ENCODE measurements at places on chromosomes 4 and X.

GRCh38 chr4:10958226-10958856, 273.8 kb upstream of the CLNK start:
- no peak for DNase-seq

DNA sequence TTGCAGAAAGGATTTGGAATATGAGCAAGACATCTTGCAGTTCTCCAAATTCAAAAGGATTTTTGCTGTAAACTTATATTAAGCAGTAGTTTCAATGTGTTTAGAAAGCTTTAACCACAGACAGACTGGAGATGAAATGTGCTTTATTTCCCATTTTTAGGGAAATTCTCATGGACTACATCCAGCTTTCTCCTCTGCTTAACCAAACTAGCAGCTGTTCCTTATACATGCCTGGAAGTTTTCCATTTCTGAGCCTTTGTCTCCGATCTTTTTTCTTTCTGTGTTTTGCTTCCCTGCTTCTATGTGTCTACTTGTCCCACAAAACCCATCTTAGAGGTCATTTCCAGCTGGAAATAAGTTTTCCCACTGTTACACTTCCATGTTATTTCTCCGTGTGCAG, 41.6 kb downstream of the TMA16 start:
- DNase-seq = no peak

- DNase-seq = peak; percentile 83
These were observed 2.1 kb upstream of the FAT1 start for GRCh38 chr4:186725469-186726425.

DNA sequence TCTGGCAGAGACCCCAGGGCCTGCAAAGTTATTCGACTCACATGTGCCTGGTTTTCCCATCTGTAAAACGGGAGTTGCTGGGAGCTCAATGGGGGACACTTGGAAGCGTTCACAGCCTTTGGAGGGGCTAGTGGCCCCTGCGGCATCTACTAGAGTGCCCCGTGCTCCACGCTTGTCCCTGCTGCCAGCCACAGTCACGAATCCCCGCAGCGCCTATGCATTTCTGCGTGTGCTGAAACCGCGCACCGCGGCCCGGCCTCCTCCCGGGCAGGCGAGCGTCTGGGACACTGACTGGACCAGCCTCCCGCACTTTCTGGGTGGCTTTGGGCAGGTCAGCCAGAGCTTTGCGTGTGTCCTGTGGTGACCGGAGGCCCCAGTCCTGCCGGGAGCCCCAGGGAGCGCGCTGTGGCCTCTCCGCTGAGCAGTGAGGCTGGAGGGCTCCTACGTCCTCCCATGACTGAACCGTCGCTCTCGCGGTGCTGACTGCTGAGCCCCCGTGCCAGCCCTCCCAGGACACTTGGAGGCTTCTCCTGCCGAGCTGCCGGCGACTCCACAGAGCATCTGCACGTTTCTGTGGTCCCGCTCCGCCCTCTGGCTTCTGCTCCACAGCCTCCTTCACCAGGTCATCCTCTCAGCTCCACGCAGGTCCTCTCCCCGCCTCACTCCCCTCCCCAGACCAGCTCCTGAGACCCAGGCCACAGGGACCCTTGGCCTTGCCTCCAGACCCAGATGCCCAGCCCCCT, 36.3 kb downstream of the PIGG start:
- DNase-seq = no peak

GRCh38 chr4:107740381-107740780, 20.3 kb upstream of the PAPSS1 start:
- DNase-seq = peak; percentile 7

DNA sequence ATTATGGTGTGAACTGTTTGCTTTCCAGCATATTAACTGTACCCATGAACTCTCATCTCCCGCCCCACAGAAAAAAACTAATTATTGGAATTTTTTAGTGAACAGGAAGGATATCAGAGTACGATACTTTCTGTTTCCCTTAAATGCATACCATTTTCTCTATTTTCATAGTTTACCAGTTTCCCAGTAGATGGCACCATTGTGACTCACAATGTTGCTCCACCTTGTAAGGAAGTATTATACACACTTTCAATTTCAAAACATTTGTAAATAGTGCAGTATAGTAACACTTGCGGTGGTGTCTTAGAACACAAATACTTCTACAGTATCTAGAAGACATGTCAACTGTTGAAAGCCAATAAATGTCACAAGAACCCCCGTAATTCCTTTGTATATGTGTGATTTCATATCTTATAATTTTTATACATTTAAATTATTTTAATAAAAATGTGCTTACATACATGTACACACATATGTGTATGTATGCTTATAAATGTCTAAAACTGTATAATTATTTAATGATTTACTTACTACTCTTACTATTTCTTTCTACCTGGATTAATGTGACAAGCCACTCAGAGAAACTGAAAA, 167.3 kb downstream of the SLIT2 start:
- DNase-seq = peak; percentile 78

Data from small intestine (tissue), 16 donors.